ENCODE measurements at places on chromosomes 2 and 18. TPM values are rescaled to one million over a fixed set of nuclear protein-coding genes. Genes with fewer than 3 reads are reported as not detected.

DNA sequence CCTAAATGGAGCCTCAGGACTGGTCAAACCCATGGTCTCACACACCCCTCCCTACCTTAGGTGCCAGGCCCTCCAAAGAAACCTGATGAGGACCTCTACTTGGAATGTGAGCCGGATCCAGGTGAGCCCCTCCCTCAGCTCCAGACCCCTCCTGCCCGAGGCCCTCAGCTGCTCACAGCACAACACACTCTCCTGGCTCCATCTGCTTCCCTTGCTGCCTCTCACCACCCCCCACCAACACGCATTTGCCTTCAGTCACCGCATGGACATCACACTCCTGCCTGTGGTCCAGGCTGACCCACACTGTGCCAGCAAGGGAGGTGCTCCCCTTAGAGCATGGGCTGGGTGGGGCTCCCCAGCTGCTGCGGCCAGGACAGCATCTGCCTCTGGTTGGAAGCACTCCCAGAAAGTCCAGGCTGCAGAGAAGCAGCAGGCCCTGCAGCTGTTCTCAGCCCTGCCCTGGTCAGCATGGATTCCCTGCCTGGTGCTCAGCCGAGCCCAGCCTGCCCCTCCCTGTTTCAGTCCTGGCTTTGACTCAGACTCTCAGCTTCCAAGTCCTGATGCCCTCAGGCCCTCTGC, 15.1 kb downstream of the SH2D6 start:
- no peak for DNase-seq

- DNase-seq: no peak
Measured at GRCh38 chr2:45330637-45331409, 280.2 kb downstream of the SRBD1 start.

DAW1 gene
- 1.1 TPM for total RNA-seq

IL36RN gene
- not detected for total RNA-seq

PSD4 gene
- 13.1 TPM for total RNA-seq
